Right lung (tissue), 10 donors: ENCODE measurements at places on chromosomes 4 and X. TPM values are rescaled to one million over a fixed set of nuclear protein-coding genes. Genes with fewer than 3 reads are reported as not detected.
A peak's percentile ranks its signal among the peaks of the same experiment; 100 is the strongest.

DNA sequence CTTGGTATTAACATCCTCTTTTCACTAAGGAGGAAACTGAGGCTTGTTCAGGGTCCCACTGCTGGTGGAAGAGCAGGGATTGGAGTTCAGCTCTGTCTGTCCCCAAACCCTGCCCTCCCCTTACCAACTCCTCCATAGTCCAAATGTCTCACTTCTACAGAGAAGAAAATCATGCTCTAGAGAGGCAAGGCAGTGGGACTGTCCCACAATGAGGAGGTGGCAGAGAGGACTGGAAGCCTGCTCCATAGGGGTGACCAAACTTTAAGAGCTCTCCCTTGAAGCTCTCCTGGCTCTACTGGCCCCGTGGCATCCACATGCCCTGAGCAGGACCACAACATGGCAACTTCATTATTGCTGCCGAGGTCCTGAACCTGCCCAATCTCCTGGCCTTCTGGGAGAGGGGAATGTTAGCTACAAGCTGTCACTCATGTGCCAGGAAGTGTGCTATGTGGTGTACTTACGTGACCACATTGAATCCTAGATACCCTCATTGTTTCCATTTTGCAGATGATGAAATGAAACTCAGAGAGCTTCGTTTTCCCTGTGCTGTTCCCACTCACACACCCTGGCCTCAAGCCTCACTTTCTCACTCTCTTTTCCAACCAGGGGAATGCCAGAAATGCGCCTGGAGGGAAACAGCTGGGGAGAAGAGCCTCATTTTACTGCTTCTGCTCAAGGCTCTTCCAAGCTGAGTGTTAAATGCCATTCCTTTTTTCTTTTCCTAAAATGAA is 71.5 kb downstream of the ANAPC4 start:
- no peak for DNase-seq

DNA sequence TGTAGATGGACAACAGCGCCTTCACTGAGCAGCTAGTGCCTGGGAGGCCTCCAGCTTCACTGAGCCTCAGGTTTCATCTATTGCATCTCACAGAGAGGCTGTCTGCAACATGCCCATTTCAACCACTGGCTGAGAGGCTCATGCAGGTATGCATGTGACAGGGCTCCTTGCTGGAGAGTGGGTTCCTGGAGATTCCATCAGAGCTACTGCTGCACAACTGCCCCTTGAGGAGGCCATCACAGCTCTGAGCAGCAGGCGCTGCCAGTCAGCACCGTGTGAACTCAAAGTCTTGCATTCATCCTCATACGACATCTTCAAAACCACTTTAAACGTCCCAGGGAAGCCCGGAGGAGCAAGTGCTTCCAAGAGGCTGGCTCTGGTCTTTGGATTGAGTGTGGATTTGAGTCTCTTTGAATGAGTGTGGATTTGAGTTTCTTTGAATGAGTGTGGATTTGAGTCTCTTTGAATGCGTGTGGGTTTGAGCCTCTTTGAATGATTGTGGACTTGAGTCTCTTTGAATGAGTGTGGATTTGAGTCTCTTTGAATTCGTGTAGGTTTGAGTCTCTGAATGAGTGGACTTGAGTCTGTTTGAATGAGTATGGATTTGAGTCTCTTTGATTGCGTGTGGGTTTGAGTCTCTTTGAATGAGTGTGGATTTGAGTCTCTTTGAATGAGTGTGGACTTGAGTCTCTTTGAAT is 8.7 kb downstream of the P2RY8 start:
- no peak for DNase-seq

- DNase-seq: no peak
Measured at GRCh38 chr4:154503598-154503997, 12.0 kb upstream of the DCHS2 start.

- no peak for DNase-seq
Measured at GRCh38 chrX:38939067-38939466, 137.8 kb downstream of the MID1IP1 start.

- peak; percentile 38 for DNase-seq
Measured at GRCh38 chr4:41256740-41257256, at the start of gene UCHL1. Gene UCHL1, plus strand, starts transcription at chr4:41256928. Its CDS starts 49 bp downstream, at chr4:41256977.

DNA sequence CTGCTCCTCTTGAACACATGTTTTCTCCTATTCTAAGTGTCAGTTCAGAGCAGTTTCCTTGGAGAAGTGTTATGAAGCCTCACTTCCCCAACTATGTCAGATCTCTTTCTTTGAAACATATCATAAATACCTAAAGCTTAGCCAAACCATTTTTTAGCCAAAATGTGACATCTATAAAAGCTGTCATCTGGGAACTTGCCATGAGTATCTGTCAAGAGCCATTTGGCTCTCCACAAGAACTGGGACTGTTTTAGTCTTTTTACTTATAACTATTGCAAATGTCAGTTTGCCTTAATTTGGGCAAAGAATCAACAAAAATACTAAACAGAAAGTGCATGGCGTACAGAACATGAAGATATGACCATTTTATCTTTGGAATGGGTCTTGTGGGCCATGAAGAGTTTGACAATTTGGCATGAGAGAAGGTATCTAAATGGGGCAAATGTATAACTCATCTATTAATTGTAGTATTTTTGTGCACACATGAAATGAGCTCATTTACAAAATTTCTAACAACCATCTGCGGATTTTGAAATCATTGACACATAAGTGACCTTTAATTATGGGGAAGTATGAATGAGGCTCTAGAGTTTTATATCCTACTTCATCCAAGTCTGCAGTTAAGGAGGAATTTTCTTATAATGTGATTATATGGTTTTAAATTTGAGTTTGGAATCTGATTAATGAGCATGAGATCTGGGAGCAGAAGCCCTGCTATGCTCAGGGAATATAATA is 129.1 kb upstream of the PACRGL start:
- no peak for DNase-seq

- no peak for DNase-seq
Measured at GRCh38 chr4:184787766-184788503, 37.8 kb downstream of the ACSL1 start.

GRCh38 chr4:19497705-19498104 is 754.0 kb upstream of the SLIT2 start:
- no peak for DNase-seq

- no peak for DNase-seq
Measured at GRCh38 chrX:15315509-15315908, at the start of gene ASB11. Gene ASB11, minus strand, starts transcription at chrX:15315640. Its CDS starts 35 bp downstream, at chrX:15315605.

DNA sequence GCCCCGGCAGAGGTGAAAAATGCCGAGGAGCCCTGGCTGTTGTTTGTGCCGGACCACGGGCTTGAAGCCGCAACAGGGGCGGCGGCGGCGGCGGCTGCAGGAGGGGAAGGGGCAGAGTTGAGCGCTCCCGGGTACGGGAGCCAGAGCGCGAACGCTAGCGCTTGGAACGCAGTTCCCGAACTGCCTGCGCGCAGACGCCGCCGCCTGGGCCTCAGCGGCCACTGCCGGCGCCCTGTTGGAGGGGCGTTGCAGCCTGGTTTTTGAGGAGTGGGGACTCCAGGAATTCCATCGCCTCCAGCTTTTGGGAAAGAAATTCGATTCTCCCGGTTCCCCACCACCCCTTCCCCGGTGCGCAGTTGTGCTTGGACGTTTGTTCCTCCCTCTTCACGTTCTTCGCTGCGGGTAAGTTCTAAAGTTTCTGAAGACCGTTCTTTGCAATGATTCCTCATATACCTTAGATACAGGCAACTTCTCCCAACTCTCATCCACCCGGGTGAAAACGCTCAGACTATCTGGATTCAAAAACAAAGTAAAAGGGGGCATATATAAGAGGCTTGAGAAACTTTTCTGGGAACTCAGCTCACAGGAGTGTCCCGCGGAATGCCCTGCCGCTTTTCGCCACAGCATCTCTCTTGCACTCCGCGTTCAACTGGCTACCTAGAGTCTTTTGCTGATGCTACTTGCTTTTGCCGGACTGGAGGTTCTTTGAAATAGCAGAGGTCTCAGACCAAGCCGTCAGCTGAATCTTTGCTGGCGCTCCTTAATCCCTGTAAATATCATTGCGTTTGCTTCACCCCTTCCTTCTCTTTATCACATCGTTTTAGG is 1.0 kb downstream of the FAT4 start:
- peak; percentile 70 for DNase-seq

GRCh38 chr4:121428721-121429120 is 47.9 kb upstream of the QRFPR start:
- no peak for DNase-seq

DNA sequence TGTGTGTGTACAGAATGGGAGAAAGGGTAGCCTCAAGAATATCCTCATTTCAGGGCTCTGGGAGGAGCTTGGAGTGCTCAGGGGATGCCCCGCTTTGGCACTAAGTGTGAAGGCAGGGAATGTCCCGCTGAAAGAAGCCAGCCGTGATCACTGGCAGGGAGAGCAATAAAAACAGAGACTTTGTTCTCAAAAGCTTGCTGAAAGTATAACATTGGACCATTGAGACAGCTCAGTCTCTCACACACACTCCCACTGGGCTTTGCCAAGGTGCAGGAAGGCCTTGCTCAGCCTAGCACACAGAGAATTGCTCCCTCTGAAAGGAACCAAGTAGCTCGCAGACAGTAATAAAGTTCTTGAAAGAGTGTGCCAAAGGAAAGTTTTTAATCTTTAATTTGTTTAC is 143.8 kb upstream of the SLITRK2 start:
- no peak for DNase-seq

- DNase-seq: no peak
Measured at GRCh38 chr4:40838742-40839141, 89.0 kb downstream of the NSUN7 start.

DNA sequence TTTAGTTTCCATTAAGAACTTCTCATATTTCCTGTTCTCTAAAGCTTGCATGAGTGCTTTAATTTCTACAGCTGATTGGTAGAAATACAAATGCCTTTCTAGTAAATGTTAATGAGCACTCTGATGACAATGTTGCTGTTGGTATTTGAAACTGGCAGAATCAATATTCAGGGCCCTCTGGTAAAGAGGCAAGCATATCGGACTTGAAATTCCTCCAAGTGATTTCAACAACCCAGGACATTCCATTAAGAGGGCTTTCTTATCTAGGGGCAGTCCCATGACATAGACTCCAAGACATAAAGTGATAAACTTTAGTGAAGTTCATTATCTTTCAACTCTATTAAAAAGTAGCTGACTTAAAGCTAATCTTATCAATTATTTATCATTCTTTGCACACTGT is 83.1 kb upstream of the VCX start:
- DNase-seq: no peak

DNA sequence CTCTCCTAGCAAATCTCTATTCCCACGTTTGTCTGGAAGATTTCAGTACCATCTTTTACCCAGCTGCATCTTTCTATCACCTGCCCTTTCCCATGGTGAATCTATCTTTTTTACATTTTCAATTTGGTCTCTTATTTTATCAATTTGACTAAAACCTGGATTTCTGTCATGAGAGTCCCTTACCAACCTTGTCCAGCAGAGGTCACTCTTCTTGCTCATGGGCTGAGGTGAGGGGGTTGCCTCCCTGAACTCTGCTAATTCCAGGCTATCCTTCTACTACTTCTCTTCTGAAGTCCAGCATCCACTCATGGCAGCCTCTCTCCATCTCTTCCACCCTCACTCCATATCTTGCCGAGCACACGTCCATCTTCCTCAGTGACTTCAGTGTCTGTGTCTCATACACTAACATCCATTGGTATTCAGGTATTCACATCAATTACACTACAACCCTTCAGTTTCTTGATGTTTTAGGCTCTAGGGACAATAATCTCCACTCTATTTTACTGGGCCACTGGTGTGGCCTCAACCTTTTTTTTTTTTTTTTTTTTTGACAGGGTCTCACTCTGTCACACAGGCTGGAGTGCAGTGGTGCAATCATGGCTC is 17.8 kb upstream of the ZNF827 start:
- no peak for DNase-seq

DNA sequence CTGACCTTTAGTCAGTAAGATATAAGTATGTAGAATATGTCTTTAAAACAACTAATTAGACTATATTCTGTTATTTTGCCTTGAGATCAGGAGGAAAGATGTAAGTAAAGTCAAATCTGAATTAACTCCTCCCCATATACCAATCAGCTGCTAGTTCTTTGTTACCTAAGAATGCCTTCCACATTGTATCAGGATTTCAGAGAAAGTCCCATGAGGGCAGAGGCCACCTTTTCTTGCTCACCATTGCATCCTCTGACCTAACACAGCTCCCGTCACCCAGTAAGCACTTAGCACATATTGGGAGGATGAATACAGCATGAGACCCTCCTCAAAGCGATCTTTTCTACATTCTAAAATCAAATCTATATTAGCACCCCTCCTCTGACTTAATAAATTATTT is 87.0 kb downstream of the COL25A1 start:
- DNase-seq: no peak

DNA sequence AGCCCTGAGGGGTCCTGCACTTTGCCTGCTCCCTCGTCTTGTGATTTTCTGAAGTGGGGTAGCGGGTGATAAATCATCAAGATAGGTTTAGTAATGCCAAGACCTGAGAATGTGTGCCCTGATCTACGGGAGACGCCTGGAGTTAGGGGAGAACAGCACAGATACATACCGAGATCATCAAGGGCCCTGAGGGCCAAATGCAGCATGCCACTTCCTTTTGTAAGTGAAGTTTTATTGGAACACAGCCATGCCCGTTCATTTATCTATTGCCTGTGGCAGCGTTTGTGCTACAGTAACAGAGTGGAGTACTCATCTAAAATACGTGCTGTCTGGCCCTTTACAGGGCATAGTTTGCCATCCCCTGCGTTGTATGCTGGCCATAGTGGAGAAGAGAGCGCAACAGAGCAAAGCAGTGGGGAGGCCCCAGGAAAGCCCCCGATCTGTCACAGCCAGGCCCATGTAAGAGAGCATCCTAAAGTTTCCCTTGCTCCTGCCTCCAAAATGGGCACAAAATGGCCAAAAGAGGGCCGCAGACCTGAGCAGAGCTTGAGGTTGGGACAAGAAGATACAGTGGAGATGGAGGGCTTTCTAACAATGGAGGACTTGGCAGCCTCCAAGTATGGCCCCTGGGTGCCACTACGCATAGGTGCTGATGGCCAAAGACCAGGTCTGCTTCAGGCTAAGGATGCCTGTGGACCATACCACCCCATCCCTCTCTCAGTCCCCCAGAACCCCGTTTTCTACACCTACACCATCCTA is 167.0 kb downstream of the SMIM20 start:
- no peak for DNase-seq

GRCh38 chr4:77358315-77358928 is 201.4 kb downstream of the CCNG2 start:
- peak; percentile 26 for DNase-seq

DNA sequence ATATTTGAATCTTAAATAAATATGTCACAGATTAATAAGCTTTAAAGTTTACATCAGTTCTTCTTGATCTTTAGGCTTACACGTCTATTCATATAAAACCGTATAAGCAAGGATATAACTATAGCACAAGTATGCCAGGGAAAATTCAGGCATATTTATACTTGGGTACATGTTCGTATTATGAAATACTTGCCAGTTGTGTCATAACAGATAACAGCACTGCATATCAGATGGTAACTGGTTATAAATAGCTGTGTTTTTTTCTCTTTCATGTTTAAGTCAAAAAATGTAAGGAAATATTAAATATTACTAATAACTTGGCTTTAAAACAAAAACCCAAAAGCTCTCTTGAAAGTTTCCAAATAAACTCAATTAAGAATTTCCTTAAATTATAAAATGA is 17.5 kb downstream of the BRWD3 start:
- no peak for DNase-seq

The LRAT gene
- polyA plus RNA-seq: 0.10 TPM

The NAA11 gene
- polyA plus RNA-seq: not detected

The FOXR2 gene
- polyA plus RNA-seq: not detected

The DCLK2 gene
- polyA plus RNA-seq: 11.2 TPM
